Prostate gland (tissue), 2 donors: ENCODE measurements at places on chromosomes 3 and 15. TPM values are rescaled to one million over a fixed set of nuclear protein-coding genes. Genes with fewer than 3 reads are reported as not detected.

Gene CLDN16
- total RNA-seq, result 0.45 TPM

DNA sequence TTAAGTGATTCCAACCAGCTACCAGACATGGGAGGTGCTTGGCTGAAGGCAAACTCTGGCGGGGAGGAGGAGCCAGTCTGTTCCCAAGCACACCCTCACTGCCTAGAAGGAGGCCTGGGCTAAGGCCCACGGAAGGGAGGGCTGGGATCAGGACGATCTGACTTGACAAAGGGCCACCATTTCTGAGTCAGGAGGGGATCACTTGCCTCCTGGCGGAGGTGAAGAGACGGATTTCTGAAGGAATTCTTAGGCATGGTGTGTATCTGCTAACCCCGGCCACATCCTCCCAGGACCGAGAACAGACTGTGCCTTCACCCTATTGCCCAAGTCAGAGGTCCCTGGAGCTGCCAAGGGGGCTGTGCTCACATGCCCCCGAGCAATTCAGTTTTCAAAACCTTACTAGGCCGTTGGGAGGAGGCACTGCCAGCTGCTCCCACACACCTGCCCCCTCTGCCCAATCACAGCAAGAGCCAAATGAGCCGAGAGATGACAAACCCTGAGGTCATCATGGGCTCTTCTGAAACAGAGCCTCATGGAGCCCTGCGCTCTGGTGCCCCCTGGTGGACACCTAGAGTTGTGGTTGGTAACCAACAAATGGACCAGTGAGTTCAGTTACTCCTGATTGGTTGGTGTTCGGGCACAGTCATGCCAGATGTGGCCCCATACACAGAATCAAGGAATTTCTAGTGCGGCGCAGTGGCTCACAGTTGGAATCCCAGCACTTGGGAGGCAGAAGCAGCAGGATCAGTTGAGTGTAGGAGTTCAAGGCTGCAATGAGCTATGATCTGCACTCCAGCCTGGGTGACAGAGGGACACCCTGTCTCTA, 6.5 kb upstream of the TNK2 start:
- DNase-seq, result peak; percentile 96

DNA sequence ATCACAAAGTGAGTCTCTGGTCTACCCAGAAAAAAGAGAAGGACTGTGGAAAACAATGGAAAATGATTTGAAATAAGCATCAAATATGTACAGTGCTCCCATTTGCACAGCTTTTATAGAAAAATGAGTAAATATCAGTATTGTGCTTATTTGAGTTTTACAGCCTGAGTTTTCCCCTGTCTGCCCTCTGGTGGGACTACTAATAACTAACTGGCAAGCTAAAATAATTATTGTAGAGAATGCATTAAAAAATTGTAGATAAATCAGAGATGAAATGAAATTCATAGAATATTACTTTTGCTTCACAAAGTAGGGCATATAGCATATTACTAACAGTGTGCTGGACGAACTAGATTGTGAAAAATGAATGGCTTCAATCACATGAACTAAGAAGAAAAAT, 287.1 kb downstream of the NAALADL2 start:
- DNase-seq, result no peak

GRCh38 chr3:169818316-169818715, 5.6 kb upstream of the LRRC34 start:
- no peak for DNase-seq

- no peak for DNase-seq
These were observed 49.0 kb downstream of the KY start for GRCh38 chr3:134601539-134602439.

DNA sequence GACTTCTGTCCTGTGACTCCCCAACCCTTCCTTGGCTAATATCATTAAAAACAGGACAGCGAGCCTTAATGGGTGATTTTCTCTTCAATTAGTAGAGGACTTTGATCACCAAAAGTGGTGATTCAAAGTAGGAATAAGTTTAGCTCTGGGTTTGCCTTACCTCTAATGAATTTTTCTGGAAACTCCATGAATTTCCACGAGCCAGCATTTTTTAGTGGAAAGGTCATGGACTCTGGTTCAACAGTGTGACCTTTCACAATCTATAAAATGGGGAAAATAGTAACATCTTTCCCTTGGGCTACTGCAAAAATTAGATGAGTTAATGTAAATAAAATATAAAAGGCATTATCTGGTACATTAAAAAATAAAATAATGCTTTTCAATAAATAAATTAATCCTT, 417.8 kb upstream of the NR2F2 start:
- DNase-seq, result no peak

DNA sequence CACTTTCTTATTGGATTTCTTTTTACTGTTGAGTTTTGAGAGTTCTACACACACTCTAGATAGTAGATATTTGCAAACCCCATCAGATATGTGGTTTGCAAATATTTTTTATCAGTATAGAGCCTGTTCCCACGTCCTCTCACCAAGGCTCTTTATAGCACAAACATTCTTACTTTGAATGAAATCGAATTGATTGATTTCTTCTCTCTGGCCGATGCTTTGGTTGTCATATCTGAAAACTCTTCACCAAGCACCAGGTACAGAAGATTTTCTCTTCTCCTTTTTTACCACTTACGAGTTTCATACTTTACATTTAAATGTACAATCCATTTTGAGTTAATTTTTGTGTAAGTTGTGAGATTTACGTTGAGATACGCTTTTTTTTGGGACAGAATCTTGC, 163.4 kb downstream of the PTPRG start:
- DNase-seq, result no peak

Gene PHLDB2
- total RNA-seq, result 32.3 TPM

DNA sequence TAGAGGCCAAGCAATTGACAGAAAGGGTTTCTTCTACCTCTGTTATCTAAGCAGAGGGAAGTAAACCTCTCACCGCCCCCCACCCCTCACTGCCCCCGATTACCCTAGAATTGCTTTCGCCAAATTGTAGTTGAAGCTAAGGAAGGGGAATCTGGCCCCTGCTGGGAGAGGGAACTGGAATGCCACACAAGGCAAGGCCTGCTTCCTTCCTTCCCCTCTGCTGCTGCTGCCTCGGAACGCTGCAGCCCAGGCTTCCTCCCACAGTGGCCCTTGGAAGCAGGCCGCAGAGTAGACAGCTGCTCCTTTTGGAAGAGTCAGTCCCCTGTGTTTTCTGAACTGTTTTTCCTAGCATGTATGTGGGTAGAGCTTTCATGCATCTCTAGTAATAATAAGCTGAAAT, 21.6 kb downstream of the RLBP1 start:
- no peak for DNase-seq

GRCh38 chr3:156388497-156389448, 166.1 kb downstream of the SSR3 start:
- DNase-seq, result no peak

DNA sequence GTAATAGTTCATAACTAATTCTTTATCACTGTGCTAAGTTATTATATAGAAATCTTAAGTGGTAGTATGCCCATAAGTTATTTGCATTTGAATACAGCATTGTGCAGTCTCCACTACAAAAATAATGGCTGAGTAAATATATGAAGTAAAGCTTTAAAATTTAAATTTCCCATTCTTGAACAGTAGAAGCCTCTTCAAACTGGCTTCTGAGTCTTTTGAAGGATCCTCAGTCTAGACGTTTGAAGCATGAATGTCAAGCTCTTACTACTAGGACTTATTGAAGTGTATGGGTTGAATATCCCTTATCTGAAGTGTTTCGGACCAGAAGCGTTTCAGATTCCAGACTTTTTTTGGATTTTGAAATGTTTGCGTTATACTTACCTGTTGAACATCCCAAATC, 16.3 kb downstream of the MORF4L1 start:
- DNase-seq, result no peak

- DNase-seq, result no peak
These were observed 287.6 kb downstream of the BCHE start for GRCh38 chr3:165549665-165550064.

Gene SERF2
- total RNA-seq, result 1,595 TPM

Gene PYGO1
- total RNA-seq, result 12.3 TPM

Gene ISLR
- 36.5 TPM for total RNA-seq

GRCh38 chr15:101288905-101289513, 6.0 kb downstream of the SNRPA1 start:
- no peak for DNase-seq

DNA sequence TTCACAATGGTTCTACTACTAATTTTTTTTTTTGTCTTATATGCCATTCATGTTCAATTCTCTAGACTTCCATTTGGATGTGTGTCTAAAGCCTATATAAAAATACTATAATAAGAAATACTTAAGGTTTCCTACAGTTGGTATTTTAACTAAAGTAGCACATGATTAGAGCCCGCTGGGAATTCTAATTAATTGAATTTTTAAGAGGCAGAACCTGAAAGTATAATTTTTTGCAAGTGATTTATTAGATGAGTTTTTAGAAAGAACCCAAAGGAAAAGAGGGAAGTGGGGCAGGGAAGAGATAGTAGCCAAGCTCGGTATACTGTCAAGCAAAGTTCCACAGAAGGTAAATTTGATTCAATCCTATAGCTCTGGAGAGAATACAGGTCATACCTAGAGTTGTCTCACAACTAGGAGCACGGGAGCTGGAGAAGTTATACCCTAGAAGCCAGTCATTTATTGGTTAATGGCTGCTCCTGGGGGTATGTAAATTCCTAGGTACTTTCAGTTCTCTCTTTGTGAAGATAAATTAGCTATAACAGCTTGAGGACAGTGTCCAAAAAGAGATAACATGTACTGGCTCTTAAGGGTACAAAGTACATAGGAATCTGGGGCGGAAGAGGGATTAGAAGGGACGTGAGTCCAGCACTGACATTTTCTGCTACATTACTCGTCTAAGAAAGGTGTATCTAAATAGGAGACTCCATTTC, 225.6 kb downstream of the CNTN6 start:
- no peak for DNase-seq

Gene RASL12
- 56.3 TPM for total RNA-seq

DNA sequence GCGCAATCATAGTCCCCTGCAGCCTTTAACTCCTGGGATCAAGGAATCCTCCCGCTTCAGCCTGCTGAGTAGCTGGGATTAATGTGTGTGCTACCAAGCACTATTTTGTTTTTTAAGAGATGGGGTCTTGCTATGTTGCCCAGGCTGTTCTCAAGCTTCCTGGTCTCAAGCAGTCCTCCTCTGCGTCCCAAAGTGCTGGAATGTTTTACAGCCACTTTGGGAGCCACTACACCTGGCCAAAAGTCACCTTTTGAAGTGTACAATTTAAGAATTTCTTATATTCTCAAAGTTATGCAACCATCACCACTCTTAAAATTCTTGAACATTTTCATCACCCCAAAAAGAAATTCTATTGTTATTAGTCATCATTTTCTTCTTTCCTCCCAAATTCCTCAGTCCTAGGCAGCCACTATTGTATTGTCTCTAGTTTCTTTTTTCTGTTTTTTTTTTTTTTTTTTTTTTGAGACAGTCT, 17.8 kb downstream of the CDV3 start:
- DNase-seq, result no peak

Gene SCAMP5
- total RNA-seq, result 6.1 TPM

- DNase-seq, result no peak
These were observed 17.9 kb downstream of the KCNMB3 start for GRCh38 chr3:179233043-179233442.

GRCh38 chr3:186800285-186800684, 6.0 kb downstream of the RFC4 start:
- no peak for DNase-seq

DNA sequence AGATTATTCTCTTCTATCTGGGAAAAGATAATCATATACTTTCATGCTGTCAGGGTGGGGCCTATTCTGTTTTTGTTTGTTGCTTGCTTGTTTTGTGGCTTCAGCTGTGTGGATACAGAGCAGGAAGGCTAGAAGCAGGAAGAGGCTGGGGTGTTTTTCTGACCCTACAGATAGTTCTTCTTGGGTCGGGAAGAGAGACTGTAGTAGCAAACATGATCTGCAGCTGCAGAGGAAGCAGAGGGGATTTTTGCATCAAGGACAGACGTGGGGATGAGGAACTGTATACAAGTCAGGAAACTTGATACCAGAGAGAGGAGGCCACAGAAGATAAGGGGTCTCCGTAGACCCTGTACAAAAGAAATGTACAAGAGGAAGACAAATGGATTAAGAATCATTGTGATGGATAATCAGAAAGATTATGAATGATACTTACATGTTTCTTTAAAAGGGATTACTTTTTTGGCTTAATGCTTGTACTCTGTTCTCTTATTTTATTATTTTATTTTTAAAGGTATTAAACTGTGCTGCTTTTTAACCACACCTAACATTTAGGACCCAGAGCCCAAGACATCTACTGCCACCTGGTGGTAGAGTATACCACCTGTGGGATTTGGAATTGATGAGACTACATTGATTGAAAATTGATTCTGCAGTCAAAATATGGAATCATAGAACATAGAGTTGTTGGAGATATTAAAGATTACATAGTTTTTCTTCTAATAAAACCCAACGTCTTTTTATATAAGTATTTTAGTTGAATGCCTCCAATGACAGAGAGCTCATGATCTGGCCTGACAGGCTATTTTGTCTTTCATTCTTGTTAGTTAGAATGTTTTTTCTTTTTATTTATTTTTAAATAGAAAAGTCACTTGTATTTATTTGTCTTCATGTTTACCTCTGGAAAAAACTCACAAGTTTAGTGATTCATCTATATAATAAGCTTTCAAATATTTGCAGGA, 87.3 kb upstream of the ROPN1 start:
- DNase-seq, result peak; percentile 39

Gene CFAP20DC
- total RNA-seq, result 8.3 TPM

Gene ACAN
- total RNA-seq, result 4.7 TPM

Gene GPR156
- 0.46 TPM for total RNA-seq

Gene ITGA11
- 11.0 TPM for total RNA-seq

Gene C3orf70
- 21.2 TPM for total RNA-seq

GRCh38 chr3:153590051-153590450, 428.0 kb downstream of the RAP2B start:
- DNase-seq, result no peak

Gene INSYN1
- 26.0 TPM for total RNA-seq

- no peak for DNase-seq
These were observed 85.3 kb upstream of the VEPH1 start for GRCh38 chr3:157588386-157589060.
